Inflammatory macrophage (primary cell): ENCODE measurements at places on chromosomes 5 and 9.

DNA sequence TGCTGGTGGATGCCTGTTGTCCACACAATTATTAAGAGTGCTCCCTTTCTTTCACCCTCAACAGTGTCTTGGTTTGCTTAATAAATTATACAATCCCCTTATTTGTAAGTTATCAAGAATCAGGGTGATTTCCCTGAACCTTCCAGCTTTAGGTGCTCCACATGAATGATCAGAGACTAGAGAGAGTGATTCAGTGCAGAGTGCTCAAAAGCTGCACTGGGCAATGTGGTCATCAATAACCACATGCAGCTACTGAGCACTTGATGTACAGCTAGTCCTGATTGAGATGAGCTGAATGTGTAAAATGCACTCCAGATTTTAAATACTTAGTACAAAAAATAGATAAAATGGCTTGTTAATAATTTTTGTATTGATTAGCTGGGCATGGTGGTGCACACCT lies 76.8 kb upstream of the TRIO start:
- DNase-seq = no peak

- no peak for DNase-seq
These were observed 17.4 kb upstream of the ZFAND5 start for GRCh38 chr9:72382405-72382804.

DNA sequence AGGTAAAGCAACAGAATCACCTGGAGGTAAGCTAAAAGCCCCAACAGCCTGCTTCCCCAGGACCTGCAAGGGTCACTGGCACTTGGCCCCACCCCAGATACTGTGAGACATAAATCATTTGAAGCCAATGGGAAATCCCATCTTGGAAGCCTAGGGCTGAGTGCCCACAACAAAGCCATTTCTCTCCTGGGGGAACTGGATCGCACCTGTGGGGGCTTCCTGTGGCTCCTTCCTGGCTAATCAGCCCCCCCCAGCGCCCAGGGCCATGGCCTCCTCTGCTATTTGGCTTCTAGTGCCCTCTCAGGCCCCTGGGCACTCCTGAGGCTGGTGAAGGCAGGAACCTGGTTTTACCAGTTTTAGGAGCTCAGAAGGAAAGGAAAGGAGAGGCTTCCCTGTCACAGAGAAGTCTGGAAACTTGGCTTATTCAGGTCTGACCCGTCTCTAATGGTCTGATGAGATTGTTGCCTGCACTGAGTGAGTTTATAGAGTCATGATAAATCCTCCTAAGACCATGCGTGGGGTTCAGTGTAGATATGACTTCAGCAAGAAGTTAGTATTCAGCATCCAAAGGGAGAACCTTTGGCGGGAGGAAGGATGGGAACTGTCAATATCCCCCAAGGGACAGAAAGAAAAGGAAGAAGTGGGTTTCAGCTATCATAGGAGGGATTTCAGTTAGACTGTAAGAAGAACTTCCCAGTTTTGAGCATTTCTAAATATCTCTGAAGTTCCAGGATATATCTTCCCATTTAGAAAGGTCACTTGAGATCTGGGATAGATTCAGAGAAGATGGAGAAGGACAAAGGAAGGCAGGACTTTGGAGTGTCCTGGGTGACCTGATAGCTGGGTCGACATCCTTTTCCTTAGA lies 1.2 kb downstream of the KCNMB1 start:
- no peak for DNase-seq

- DNase-seq = no peak
These were observed 38.3 kb downstream of the DAPK1 start for GRCh38 chr9:87535817-87536539.

GRCh38 chr5:171965745-171966144 lies 40.7 kb downstream of the FBXW11 start:
- DNase-seq = peak; percentile 61

- no peak for DNase-seq
These were observed 287.0 kb upstream of the TMEM161B start for GRCh38 chr5:88555674-88556073.

- DNase-seq = peak; percentile 62
These were observed 11.7 kb upstream of the FGF1 start for GRCh38 chr5:142697356-142698255.

- DNase-seq = no peak
These were observed 265.0 kb upstream of the IRX4 start for GRCh38 chr5:2147504-2148311.

GRCh38 chr5:42500003-42500599 lies 76.9 kb downstream of the GHR start:
- no peak for DNase-seq

DNA sequence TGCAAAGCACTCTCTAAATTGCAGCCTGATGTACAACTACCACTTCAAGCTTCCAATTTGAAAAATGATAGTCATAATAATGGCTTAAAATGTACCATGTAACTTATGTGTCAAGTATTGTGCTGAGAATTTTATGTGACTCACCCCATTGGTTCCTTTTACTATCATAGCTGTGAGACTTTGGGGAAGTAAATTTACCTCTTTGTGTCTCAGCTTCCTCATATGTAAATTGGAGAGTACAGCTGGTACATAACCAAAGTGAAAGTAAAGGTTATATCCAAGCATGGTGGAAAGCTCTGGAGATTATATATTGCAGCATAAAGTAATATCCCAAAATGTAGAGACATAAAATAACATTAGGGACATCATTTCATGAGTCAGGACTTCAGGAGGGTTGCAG lies 2200.4 kb upstream of the C9orf72 start:
- no peak for DNase-seq

DNA sequence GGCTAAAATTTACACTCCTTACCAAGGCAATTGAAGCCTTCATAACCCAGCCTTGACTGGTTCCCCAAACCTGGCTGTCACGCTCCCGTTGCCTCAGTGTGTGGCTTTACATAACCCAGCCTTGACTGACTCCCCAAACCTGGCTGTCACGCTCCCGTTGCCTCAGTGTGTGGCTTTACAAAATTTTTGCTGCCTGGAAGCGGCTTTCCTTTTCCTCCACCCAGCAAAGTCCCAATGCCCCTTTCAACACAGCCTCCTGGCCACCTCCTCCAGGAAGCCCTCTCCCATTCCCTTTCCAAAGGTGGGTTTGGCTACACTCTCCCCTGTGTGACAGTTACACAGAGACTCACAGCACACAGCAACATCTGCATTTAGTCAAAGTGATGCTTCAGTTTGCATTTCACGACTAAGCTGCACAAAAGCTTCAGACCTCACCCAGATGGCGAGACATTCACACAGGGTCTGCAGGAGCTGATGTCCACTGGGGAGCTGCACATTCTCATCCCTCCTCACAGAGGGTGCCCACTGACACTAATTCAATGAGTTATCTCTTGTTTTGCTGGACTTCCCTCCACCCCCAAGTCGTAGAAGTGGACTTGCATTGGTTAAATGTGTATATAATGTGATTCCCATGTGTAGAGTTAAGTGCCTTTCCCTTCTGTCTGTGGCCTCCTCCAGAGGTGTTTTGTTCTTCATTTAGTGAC lies 156.6 kb upstream of the PHYKPL start:
- peak; percentile 91 for DNase-seq

DNA sequence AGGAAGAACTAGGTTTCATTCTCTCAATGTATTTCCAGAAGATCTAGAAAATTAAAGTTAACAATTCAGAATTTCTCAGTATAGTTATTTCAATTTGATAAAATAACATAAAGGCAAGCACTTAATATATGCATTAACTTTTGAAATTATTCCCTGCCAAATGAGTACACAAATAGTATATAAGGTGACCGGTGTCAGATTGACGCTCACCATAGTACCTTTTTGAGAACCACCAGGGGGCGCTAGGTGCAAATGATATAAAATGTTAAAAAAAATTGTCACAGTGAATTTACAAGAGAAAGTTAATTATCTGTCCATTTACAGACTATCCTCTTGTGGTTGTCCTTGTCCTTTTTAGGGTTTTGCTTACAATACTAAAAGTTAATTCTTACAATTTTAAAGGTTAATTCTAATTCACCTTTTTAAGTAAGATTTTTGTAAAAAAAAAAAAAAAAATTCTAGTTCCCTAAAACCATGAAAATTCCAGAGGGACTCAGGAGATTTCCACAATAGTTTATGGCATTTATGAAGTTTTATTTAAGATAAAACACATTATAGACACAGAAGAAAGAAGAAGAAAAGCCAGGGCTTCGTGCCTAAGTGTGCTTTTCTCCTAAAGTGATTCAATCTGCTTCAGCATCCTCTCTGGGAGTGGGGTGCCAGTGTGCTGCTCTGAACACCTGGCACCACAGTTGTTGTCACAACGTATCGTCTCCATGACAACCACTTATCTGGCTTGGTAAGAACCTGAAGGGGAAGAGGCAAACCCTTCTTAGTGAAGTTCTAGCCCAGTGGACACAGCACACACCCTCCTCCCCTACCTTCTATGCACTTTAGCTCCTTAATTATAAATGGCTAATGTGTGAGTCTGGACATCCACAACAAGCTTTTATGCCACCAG lies 1.7 kb downstream of the ADAMTS16 start:
- DNase-seq = peak; percentile 36

- no peak for DNase-seq
These were observed 6.2 kb downstream of the PDLIM4 start for GRCh38 chr5:132263548-132264261.

- no peak for DNase-seq
These were observed 26.2 kb downstream of the WWC1 start for GRCh38 chr5:168317521-168318147.

GRCh38 chr5:145244788-145245187 lies 590.4 kb downstream of the PRELID2 start:
- no peak for DNase-seq

DNA sequence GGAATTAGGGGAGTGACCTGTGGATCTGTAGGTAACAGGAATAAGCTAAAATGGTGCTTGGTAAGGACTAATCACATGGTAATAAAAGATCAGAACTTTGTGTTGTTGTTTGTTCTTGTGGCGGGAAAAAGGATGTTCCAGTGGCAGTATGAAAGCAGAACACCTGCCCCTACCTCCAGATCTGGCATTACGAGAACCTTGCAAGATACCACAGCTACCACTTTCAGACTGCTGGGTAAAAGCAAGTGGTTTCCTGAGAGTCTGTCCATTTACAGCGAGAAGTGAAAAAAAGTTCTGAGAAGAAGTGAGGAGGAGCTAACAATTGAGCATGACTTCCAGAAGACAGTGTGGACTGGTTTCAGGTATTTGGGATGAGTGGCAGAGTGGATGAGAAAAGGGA lies 252.5 kb downstream of the TLE4 start:
- no peak for DNase-seq

DNA sequence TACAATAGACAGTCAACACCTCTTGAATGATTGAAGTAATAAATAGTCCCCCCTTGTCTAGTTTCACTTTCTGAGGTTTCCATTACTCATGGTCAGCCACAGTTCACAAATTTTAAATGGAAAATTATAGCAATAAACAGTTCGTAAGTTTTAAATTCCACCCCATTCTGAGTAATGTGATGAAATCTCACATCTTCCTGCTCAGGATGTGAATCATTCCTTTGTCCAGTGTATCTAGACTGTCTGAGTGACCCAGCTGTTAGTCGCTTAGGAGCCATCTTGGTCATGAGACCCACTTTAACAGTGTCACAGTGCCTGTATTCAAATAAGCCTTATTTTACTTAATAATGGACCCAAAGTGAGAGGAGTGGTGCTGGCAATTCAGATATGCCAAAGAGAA lies 311.6 kb upstream of the PRR16 start:
- DNase-seq = peak; percentile 27

DNA sequence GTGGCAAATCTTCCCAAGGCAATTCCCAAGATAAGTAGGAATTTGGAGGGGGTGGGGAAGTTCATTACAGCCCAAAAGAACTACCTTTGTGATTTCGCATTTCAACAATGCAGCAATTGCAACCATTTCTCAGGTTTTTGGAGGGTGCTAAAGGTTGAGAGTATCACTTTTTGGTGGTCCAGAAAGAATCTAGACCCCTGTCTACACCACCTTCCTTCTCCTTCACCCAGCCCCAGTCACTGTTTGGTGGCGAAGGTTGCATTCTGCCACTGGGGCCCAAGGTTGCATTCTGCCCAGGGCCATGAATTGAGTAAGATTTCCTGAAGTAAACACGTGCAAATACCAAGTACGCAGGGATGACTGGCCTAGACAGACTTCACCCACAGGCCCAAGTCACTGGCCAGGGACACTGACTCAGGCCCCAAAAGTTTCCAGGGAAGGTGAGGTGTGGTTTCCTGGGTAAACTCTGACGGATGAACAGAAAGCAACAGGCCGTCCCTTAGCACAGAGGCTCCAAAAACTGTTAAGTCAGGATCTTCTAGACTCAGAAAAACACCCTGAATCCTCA lies 5.7 kb downstream of the PDE6A start:
- DNase-seq = peak; percentile 34

DNA sequence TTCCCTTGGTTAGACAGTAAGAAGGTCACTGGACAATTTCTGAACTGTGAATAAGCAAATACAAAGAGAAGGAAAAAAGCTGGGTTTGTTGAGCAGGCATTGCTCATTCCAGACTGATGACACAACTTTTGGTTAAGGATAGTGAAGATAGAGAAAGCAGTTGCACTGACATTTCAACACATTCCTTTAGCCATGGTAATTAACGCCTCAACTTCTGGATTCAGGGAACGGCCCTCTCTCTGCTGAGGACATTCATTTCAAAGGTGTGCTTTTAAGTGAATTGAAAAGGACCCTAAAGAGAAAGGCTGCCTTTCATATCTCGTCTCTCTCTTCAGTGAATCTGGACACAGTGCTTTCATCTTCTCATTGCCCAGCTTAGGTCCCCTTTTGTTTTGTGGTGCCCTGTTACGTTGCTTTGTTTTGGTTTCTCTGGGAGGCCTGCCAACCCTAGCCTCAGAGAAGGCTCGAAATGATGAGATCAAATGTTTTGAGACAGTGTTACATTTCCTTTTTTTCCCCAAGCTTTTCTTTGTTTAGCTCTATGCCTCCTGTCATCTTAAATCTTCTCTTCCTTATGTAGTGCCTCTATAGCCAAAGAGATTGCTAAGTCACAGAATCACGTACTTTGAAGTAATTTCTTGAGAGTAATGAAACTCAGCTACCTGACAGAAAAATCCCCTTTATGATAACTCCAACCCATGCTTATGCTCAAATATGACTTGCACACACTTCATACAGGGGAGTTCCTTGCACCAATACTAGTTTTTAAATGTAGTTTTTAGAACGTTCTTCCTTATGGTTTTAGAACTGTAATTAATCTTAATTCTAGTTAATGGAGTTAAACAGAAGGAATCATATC lies 94.4 kb upstream of the IFNE start:
- no peak for DNase-seq

DNA sequence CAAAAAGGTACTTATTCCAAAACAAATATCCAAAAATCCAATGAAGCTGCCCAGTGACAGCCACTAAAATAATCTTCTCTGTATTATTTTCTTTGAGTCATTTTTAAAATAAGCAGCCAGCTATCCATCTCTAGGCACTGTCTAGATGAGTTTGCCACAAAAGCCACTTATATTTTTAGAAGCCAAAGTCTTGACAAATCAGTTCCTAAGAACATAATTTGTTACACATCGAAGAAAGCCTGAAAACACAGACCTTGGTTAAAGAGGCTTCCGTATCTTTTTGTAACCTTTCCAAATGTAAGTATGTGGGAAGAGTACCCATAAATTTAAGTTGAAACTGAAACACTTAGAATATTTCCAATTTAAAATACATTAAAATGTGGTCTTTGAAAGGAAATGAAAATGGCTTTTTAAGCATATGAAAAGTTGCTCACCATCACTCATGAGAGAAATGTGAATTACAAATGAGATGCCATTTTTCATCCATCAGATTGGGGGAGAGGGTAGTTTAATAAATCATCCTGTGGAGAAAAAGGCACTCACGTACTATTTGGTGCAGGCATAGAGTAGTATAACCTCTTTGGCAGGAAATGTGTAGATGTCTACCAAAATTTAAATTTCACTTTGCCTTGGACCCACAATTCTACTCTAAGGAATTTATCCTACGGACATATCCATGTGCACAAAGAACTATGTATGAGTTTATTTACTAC lies 180.4 kb downstream of the MLLT3 start:
- DNase-seq = no peak

- DNase-seq = no peak
These were observed 436.0 kb upstream of the SMC2 start for GRCh38 chr9:103658156-103658555.
